ENCODE measurements at places on chromosomes 5 and 9.

- DNase-seq, result no peak
- H3K36me3 ChIP-seq, result no peaks in the 10 kb centered on the region
- H3K27me3 ChIP-seq, result no peaks in the 10 kb centered on the region
- H3K4me3 ChIP-seq, result no peak overlapping the region
Observed at GRCh38 chr5:74667396-74667795, 17.6 kb upstream of the HEXB start.

GRCh38 chr5:133811168-133811567 lies 157.3 kb downstream of the C5orf15 start:
- no peaks in the 10 kb centered on the region for H3K4me1 ChIP-seq
- DNase-seq, result no peak
- H3K27ac ChIP-seq, result no peak overlapping the region

- no peak overlapping the region for H3K4me3 ChIP-seq
- H3K27ac ChIP-seq, result no peak overlapping the region
- H3K4me1 ChIP-seq, result no peaks in the 10 kb centered on the region
- no peaks in the 10 kb centered on the region for H3K27me3 ChIP-seq
- no peaks in the 10 kb centered on the region for H3K36me3 ChIP-seq
Observed at GRCh38 chr5:93755716-93756115, 14.3 kb upstream of the POU5F2 start.

DNA sequence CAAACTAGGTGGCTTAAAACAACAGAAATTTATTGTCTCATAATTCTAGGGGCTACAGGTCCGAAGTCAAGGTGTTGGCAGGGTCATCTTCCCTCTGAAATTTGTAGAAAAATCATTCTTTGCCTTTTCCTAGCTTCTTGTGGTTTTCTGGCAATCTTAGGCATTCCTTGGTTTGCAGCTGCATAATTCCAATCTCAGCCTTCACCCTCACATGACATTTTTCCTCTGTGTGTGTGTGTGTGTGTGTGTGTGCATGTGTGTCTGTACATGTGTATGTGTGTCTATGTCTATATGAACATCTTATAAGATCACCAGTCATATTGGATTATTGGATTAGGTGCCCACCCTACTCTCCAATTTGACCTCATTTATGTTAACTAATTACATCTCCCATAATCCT lies 330.6 kb downstream of the CHSY3 start:
- no peaks in the 10 kb centered on the region for H3K4me1 ChIP-seq
- H3K4me3 ChIP-seq, result no peak overlapping the region
- no peaks in the 10 kb centered on the region for H3K27me3 ChIP-seq
- H3K36me3 ChIP-seq, result no peaks in the 10 kb centered on the region
- DNase-seq, result no peak

GRCh38 chr5:15566789-15567188 lies 66.8 kb downstream of the FBXL7 start:
- no peaks in the 10 kb centered on the region for H3K27me3 ChIP-seq
- no peak overlapping the region for H3K27ac ChIP-seq
- H3K4me1 ChIP-seq, result peaks cover 6% of the 10 kb centered on the region
- DNase-seq, result no peak
- no peak overlapping the region for H3K4me3 ChIP-seq
